Activated T-helper 1 cell treated with Interleukin-2 at 50 U/mL for 16 hours (primary cell): ENCODE measurements at places on chromosomes 4 and X.

GRCh38 chrX:69286565-69286906 is 121.3 kb upstream of the PJA1 start:
- no peak for DNase-seq

DNA sequence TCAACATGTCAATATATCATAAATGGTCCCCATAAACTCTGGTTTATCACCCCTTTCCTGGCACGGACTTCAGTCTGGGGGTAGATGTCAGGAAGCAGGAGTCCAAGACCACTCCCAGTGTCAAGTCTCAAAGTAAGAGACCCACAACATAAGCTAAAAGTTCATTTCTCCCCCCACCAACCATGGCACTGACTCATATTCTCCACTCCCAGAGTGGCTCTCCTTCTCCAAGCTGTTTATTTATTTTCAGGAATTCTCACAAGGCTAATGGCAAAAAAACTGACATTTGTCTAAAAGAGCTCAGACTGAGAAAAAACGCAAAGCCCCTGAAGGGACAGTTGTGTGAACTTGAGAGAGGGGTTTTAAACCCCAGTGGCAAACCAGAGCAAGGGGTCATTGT is 217.0 kb downstream of the RAB28 start:
- no peak for DNase-seq

DNA sequence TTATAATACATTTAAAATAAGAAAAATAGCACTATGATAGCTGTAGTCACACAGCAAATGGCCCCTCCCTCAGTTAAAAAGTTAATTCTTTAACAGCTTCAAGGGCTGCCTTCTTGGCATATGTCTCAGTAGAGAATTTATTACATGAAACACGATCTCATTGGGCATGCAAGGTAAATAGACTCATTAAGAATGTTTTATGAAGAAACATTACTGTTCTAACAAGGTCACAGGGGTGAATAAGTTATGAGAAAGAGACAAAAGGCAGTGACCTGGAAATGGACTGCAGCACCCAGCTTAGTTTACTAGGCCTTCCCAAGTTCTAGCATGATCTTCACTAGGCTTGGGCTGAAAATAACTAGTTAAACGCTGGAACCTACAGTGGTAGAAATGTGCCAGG is 277.7 kb downstream of the NR3C2 start:
- no peak for DNase-seq

DNA sequence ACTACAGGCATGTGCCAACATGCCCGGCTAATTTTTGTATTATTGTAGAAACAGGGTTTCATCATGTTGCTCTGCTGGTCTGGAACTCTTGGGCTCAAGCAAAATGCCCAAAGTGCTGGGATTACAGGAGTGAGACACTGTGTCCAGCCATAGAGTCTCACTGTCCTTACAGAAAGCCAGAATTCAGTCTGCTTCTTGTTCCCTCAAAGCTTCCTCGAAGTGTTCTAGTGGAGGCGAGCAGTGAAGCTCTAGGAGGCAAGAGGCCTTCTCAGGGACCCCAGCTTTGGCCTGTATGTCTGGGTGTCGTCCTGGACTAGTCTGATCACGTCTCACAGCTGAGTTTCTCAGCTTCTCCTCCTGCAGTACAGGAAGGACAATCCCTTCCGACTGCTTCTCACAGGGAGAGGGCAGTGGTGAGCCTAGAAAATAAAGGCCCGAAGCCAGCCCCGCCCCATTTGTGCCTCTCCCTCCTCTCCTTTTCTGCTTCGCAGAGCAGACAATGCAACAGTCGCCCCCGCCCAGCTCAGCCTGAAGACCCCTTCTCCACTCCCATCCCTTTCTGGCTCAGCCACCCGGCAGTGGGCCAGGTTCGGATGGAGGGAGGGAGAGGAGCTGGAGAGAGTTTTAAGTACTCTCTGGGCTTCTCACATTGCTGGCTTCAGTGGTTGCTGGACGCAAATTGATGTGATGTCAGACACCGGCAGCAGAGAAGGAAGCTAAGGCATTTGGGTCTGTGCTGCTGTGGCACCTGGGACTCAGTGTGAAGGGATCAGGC is 11.1 kb upstream of the FAM3A start:
- DNase-seq, result peak; percentile 27

- no peak for DNase-seq
Observed at GRCh38 chrX:133495464-133496391, 80.4 kb upstream of the GPC4 start.
